NCI-H1436 (cell line): ENCODE measurements at places on chromosomes 2 and 18.

DNA sequence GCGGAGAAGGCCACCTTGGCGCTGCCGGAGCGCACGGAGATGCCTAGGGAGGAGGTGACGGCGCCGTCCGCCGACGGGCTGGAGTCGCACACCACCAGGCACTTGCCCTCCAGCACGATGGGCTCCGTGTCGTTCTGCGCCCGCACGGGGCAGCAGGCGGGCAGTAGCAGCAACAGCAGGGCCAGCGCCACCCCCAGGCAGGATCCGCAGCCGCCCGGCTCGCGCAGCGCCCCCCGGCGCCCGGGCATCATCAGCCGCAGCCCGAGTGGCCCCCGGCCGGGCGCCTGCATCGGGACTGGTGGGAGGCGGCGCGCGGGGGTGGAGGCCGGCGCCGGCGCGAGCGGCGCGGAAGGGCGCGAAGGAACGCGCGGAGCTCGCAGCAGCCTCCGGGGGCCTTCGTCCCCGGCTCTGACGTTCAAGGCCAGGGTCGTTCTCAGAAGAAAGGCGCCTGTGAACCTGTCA is 2.2 kb downstream of the CBLN2 start:
- DNase-seq: no peak

DNA sequence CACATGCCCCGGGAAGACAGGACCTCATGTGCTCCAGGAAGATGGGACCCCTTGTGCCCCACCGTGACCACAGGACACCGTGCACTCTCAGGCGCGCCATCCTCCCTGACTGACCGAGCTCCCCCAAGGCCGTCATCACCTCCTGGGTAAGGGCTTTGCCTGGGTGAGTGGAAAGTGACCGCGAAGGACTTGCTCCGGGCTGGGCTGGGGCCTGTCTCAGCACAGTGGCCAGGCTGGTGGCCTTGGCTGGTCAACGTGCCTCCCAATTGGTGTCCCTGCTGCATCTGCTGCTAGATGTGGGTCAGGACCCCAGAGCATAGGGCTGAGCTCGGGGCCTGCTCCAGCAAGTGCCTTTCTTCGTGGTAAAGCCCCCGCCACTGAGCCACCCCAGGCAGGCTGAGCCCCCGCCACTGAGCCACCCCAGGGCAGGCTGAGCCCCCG is 69.7 kb upstream of the CTDP1 start:
- no peak for DNase-seq

- no peak for DNase-seq
These were observed 120.6 kb upstream of the FBXO11 start for GRCh38 chr2:48026865-48027264.

DNA sequence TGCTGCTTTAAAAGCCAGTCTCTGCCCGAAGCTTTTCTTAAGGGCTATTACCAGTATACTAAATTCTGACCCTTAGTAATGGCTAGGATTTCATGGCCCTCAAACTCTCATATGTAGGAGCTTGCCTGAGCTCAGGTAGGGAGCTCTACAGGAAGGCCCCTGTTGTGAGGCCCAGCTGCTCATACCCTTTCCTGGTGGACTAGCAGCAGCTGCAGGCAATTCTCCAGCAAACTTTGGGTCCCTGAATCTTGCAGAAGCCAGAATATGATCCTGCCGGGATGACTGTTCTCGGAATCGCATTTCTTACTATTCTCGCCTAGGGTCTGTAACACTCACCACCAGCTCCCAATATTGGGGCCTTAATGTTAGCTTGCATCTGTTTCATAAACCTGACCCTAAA is 106.4 kb upstream of the SERTAD2 start:
- no peak for DNase-seq

DNA sequence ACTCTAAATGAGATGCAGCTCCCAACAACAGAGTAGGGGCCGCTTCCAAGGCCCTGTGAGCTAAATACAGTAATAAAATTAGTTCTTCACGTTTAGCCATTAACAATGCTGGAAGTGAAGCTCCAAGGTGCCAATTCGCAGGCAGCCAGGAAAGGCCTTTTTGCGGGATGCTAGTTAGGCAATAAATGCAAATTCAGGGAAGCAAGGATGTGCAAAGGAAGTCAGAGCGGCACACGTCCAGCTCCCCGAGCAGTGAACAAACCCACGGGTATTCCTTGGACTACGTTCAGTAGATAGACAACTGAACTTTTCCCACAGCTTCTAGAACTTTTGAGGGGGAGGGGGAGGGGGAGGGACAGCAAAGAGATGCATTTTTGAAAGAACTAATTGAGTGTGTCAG is 6.9 kb downstream of the ZNF516 start:
- no peak for DNase-seq

GRCh38 chr2:119694845-119695521 is 16.0 kb downstream of the TMEM177 start:
- no peak for DNase-seq

DNA sequence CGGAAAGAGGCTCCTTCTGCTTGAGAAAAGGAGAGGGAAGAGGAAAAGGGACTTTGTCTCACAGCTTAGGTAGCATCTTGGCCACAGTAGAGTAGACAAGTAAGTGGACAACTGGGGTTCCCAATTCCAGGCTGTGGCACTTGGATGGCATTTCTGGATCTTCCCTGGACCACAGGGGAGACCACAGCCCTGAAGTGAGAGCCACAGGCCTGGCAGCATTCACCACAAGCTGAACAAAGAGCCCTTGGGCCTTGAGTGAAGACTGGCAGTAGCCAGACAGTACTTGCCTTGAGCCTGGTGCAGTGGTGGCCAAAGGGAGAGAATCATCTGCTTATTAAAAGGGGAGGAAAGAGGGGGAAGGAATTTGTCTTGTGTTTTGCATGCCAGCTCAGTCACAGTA is 226.1 kb upstream of the KLHL14 start:
- no peak for DNase-seq

GRCh38 chr18:74303306-74303705 is 11.5 kb upstream of the CYB5A start:
- DNase-seq: no peak

- DNase-seq: no peak
These were observed 26.5 kb upstream of the MCFD2 start for GRCh38 chr2:46942143-46942526.

- no peak for DNase-seq
These were observed 17.4 kb downstream of the LDLRAD4 start for GRCh38 chr18:13235981-13236380.

DNA sequence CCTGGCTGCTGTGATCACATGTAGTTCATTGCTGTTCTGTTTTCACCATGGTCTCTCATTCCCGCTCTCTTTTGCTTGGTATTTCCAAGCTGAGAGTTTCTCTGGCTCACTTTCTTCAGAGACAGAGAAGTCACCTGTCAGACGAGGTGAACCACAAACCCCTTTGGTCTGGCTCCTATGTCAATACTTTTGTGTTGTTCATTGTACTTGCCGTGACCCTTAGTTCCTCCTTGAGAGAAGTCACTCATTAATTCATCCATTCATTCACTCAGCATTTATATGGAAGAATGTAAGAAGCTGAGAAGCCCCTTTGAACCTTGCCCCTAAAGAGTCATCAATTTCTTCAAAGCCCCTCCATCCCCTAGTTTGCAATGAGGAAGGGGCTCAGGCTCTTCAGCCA is 15.2 kb downstream of the MCFD2 start:
- DNase-seq: no peak

- no peak for DNase-seq
These were observed 67.6 kb downstream of the DHRS9 start for GRCh38 chr2:169136885-169137534.
